ENCODE measurements at places on chromosomes 5 and 9.

GRCh38 chr9:6945816-6946215, 188.0 kb downstream of the KDM4C start:
- no peak for DNase-seq

DNA sequence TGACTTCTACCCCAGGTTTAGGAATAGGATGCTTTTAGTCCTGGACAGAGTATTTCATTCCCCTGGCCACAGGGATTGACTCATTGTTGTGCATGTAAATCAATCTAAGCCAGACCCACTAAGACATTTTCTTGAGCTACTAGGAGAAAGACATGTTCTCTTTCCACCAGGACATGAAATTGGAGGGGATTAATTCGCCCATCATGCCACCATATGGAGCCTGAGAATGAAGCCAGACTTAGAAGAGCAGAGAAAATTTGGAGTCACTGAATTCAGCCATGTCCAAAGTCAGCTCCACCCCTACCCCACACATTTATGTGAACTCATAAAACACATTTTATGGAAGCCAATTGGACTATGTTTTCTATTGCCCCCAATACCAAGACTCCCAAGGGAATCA, 322.5 kb downstream of the NFIB start:
- DNase-seq = no peak

DNA sequence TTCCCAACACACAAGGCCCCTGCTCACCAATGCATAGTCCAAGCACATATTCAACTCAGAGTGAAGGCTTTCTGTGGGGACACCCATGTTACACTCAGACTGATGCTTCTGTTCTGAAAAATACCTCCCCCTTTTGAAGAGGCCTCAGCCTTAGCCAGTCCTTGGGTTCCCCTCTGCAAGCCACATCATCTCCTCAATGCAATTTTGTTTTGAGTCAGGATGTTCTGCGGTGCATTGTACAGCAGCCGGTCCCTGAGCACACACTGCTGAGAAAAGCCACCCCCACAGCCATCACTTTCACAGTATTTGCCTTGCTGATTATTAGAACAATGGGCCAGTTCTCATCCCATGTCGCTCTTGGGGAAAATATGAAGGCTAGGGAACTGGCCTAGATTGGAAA, 241.2 kb downstream of the FAM114A2 start:
- no peak for DNase-seq

DNA sequence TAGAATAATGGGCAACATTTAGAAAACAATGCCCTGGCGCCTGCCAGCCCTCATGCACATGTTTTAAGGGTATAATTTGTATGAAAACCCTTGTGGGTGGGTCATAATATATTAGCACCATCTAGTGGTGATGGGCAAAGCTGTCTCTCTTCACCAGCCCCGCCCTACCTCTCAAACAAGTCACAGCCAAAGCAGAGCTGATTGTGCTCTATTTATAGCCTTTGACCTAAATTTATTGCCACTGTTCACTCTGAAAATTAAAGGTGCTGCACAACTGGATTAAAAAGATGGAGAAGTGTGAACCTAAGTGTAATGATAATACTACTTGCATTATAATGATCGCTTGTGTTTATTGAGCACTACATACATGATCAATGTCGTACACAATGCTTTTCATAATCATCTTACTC, 131.9 kb upstream of the ANKH start:
- DNase-seq = peak; percentile 87

- DNase-seq = no peak
Measured at GRCh38 chr5:1638658-1639400, 115.1 kb upstream of the LPCAT1 start.

DNA sequence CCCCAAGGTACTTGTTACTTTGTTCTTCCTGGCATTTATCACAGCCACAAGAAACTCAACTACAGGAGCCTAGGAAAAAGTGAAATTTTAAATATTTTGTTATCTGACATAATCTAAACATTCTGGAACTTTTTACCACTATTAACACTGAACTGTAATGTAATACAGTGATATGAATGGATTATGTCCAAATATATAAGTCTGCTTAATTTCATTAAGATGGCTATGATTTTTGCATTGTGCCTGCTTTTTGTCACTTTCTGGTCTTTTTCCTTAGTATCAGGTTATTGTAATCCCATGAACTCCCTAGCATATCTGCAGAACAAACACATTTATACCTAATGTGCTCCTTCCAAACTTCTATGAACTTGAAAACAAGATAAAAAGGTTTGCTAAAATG, 35.8 kb downstream of the PJA2 start:
- no peak for DNase-seq

- DNase-seq = no peak
Measured at GRCh38 chr9:76756268-76756640, 8.0 kb upstream of the PCA3 start.

DNA sequence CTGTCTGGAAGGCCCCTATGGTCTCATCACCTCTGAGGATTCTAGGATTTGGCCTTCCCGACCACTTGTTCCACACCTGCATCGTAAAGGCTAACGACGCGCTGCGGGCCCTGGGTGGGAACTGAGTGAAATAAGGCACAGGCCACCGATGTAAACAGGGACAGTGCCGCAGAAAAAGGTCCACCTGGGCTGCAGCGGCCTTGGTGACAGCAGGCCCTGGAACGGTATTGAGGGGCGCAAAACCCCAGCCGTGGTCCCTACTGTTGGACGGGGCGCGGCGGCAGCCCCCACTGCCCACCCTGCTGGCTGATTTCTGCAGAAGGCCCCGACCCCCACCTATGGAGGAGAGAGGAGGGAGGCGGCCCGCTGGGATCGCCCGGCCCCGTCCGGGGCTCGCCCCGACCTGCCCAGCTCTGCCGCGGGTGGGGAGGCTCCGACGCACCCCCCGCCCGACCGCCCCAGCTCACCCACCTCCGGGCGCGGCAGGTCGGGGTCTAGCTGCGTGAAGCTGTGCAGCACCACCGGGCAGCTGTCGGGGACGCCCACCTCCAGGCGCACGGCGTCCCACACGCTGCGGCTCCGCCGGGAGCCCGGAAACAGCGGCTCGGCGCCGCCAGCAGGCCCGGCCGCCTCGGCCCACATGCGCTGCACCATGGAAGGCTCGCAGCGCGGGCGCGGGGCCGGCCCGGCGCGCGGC, 391 bp downstream of the RALGDS start:
- DNase-seq = no peak

DNA sequence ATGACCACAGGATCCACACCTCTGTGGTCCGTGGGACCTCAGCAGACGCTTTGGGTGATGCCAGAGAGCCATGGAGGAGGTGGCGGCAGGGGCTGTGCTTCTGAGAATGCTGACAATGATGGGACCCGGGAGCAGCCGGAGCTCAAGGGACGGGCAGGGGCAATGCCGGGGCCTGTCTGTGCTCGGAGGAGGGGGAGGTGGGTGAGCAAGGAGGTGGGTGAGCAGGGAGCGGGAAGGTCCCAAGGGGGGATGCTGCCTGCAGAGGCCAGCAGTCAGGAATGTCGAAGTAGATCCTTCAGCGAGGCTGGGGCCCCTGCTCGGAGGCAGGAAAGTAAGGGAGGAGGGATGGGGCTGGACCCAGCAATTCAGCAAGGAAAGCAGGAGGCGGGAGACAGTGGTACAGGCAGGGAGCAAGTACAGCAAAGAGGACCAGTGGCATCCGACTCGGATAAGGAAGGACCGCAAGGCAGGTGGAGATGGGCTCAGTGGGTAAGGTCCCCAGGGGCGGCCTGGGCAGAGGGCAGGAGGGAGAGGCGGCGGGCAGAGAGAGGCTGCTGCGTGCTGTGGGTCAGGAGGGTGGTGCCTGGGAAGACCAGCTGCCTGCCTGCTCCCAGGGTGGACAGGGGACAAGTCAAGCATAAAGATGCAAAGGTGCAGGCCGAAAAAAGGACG, 49.0 kb downstream of the ADAMTS2 start:
- DNase-seq = no peak

GRCh38 chr5:169805527-169805934, 168.5 kb downstream of the DOCK2 start:
- DNase-seq = no peak

DNA sequence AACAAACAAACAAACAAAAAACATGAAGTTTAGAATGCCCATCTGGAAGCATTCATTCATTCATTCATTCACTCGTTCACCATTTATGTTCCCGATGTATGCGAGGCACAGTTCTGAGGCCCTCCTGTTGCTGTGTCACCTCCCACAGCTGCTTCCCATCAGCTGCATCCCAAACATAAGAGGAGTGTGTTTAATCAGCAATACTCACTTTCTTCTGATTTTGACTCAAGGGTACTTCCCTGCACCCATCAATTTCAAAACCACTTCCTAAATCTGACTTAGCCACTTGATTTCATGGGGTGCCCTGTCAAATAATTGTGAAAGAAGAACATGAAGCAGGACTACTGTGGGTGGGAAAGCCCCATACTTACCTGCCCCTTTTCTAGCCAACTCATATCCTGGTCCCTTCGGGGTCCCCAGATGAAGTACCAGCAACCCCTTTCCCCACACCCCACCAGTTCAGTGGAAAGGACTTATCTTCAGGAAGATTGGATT, 128.0 kb upstream of the IL12B start:
- no peak for DNase-seq

GRCh38 chr9:17611342-17611741, 32.5 kb downstream of the SH3GL2 start:
- DNase-seq = no peak

DNA sequence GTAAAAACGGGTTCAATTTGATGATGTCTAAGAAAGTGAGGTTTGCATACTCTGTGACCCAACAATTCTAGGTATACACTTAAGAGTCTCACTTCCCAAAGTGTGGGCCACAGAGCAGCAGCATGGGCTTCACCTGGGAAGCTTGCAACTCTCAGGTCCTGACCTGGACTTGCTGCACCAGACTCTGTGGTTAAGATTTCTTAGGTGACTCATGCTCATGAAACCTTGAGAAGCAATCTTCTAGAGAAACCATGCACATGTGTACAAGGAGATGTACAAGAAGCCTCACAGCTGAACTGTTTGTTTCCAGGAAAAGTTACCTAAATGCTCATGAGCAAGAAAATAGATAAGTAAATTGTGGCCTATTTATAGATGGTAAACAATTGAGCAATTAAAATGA, 30.0 kb downstream of the DNAJC21 start:
- DNase-seq = no peak

DNA sequence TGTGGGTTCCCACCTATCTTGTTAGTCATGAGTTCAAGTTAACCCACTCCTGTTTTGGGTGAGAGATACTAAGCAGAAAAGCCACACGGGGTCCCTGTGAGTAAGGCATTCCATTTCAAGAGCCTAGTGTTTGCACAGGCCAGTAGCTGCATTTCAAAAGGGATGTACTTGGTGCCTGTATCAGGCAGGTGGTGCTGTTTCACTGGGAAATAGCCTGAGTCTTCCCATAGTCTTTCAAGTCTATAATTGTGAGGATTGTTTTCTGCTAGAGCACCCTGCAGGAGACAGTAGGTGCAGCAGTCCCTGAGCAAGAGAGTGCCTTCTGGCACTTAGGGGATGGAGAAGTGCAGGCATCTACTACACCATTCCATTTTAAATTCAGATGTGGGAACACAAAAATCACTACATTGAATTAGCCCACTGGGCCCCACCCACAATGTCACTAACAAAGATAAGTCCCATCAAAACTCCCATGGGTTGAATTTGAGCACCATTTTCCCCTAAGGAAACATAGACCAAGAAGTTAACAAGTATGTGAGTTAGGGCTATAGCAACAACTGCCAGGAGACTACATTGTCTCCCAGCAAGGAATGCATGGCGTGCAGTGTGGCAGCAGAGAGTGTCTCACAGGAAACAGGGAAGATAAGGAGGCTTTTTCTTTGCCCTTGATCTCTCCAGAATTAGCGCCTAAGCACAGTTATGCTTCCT, 263.2 kb downstream of the COX7C start:
- DNase-seq = peak; percentile 68

GRCh38 chr5:10936081-10936855, 175.2 kb upstream of the DAP start:
- no peak for DNase-seq

GRCh38 chr5:75837258-75837841, 120.1 kb upstream of the POC5 start:
- no peak for DNase-seq

DNA sequence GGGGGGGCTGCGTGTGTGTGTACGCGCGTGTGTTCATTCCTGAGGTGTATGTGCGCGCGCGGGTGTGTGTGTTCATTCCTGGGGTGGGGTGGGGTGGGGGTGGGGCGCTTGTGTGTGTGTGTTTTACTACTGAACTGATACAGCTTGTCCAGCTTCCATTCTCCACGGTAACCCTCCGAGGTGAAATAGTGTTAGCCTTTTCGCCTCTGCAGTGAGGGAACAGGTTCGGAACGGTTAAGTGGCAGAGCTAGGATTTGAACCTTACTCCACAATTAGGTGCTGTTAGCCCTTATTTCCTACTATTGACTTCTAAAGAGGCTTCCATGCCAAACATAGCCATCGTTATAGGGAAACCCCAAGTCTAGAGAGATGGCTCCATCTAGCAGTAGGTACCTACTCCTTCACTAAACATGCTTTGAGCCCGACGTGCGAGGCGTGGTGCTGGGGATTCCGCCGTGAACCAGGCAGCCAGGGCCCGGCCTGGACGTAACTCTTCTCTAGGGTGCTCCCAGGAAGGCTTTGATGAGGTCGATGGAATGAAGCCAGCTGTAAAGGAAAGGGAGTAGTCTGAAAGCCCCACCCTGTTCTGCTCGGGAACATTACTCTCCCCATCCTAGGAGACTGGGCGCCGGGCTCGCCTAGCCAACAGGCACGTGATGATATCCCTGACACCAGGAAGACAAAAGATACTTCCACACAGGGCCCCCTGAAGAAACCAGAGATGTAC, 782 bp upstream of the SKP1 start:
- no peak for DNase-seq

DNA sequence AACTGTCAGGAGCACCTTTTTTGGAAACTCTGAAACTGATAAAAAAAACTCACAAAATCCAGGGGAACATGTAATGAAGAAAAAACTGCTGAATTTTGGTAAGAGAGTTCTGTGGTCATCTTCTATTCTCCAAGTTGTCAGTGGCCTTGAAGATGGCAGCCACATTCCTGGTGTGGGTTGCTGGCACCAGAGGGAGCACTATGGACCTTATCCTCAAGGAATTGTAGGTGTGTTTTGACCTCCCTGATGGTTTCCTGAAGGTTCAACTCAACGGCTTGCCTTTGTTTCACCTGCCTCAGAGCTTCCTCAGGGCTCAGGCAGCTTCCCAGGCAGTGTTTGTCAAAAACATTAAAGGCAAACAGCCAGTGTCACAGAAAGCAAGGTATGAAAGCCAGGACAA, 2.2 kb upstream of the SLC38A9 start:
- peak; percentile 10 for DNase-seq

GRCh38 chr5:43039471-43040286, 440 bp downstream of the ANXA2R start:
- peak; percentile 87 for DNase-seq

GRCh38 chr5:136053336-136054141, 24.8 kb downstream of the TGFBI start:
- DNase-seq = peak; percentile 82
